DMS53 (cell line): ENCODE measurements at places on chromosomes 5 and 9.
A peak's percentile ranks its signal among the peaks of the same experiment; 100 is the strongest.

DNA sequence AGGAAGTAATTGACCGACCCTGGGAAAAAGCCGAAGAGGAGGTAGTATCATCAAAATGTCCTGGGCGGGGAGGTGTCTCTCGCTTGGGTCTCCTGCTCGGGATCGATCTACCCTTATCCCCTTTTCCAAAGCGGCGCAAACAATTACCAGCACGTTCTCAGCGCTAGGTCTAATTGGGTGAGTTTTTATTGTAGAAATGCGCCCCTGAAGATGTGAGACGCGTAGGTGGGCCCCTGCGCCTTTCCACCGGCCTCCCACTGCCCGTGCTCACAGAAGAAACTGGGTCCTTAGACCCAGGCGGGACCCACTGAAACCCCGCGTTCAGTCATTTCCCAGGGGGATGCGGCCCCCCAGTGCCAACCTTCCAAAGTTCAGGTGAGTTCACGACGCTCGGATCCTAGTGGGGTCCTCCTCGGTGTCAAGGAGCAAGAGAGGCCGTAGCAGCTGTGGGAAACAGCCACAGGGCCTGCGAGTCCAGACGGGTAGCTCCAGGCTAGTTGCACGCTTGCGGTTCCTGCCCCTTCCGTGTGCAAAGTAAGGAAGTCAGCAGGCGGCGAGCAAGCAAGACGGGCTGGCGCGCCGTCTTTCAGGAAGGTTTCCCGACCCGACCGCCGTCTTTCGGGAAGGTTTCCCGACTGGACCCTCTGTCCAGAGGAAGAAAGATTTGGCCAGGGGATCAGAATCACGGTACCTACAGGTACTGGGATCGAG is 1.5 kb downstream of the SMIM32 start:
- DNase-seq = no peak

GRCh38 chr9:124698265-124698664 is 72.8 kb downstream of the NR6A1 start:
- no peak for DNase-seq

- DNase-seq = no peak
Measured at GRCh38 chr9:70092190-70092589, 48.5 kb downstream of the MAMDC2 start.

- no peak for DNase-seq
Measured at GRCh38 chr5:101955891-101956290, 340.2 kb downstream of the SLCO4C1 start.

DNA sequence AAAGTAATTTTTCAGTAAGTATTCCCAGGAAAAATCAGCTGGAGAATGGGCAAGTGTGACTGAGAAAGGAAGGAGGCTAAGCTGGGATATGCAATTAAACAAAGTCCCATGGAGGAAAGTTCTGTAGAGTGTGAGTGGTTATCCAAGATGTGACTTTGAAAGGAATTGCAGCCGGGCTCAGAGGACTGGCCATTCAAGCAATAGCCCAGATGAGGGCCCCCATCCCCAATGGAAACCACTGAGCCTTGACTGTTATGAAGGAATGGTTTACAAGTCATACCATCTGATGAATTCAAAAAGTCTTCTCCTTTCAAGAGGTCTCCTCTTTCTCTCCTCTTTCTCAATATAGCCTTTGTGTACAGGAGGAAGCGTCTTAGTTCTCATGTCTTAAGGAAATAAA is 6.5 kb downstream of the LVRN start:
- no peak for DNase-seq

GRCh38 chr9:36222449-36222848 is 31.7 kb downstream of the CLTA start:
- no peak for DNase-seq

DNA sequence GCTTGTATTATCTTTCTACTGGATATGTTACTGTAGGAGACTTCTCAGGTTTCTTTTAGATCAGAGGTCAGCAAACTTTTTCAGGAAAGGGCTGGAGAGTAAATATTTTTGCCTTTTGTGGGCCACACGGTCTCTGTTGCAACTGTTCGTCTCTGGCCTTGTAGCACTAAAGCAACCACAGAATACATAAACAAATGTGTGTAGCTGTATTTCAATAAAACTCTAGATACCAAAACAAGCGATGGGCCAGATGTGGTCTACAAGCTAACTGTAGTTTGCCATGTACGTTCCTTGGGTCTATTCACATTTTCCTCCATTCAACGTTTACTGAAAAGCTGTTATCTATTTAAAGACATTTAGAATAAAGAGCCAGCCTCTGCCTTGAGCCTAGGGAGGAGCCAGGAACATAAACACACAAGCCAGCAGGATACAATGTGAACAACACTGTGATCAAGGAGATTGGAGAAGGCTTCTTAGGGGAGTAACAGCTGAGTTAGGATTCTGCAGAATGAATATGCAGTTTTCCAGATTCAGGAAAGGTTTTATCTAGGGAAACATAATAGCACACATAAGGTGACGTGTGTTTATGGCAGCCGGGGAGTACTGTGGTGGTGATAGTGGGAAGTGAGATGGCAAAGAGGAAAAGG is 33.0 kb upstream of the HOMER1 start:
- DNase-seq = no peak

GRCh38 chr9:136056546-136057235 is 38.4 kb downstream of the NACC2 start:
- DNase-seq = no peak

GRCh38 chr5:88879724-88880123 is 3.3 kb downstream of the MEF2C start:
- no peak for DNase-seq

DNA sequence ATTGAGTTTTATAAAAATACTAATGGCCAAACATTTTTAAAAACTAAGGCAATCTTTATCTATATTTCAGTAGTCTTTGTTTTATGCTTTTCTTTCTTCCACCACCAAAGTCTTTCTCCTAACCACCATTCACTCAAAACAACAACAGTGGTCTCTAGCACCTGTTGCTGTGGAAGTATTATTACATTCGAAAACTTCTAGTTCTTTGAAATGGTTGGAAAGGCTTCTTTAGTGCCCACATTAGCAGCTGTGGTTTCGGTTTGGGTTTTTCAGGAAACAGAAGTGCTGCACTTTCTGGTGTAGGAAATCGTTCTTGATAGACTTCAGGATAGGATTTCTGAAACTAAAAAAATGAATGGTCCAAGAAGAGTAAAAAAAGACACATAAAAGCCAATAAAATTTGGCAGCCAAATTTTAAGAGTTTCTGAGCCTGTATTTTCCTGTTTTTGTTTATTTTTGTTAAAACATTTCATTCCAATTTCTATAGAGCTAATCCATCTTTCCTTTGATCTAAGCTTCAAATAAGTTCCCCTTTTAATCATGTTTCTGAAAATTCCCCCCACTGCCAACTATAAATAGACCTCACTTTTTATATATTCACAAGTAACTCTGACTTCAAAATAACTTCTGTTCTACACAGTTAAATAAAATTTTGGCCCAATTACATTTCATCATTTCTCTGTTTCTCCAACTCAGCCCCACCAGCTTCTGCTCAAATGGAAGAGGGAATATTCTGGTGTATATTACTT is 102.2 kb downstream of the DEPDC1B start:
- no peak for DNase-seq

GRCh38 chr5:151327585-151327984 is 19.8 kb downstream of the SLC36A2 start:
- no peak for DNase-seq

DNA sequence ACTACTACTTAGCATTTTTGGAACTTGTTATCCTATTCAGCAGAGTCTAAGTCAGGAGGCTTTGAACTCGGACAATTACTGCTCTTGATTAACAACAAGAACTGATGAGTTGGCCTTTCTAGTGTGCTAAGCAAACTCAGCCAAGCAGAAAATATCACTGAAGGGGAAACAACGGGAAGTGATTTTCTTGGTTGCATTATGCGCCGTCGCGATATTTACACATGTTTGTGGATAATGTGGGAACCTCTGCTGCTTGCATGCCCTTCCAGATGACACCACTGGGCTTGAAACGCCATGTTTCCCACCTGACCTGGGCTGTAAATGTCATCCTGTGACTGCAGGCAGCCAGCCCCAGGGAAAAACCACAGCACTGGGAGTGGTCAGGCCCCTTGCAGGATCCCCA is 205.5 kb downstream of the PAX5 start:
- DNase-seq = no peak

DNA sequence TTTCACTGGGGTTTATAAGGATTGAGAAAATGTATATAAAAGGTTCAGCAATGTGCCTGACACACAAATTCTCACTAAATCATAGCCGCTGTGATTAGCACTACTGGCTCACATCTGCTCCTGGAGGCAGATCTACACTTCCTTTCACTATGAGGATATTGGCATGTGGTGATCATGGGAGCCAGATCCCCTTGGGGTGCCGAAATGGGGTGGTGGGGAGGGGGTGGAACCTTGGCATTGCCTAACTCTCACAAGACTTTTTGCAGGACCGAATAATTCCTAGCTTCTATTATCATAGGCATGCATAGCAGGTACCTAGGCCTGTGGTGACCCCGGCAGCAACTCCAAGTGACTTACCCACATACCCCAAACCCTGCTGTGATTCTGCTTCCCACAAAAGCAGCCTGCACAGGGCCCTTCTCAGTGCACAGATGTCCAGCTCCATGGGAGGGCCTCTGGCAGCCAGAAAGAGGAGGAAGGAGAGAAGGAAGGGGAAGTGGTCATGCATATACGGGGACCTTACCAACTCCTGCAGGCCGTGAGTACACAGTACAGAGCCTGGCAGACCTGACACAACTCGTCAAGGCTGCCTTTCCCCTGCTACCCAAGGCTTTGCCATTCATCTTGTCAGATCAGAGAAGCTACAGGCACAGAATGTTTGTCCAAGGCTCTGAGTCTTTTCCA is 61.3 kb upstream of the IQGAP2 start:
- DNase-seq = no peak

GRCh38 chr9:94783102-94783682 is 56.7 kb downstream of the AOPEP start:
- peak; percentile 94 for DNase-seq

DNA sequence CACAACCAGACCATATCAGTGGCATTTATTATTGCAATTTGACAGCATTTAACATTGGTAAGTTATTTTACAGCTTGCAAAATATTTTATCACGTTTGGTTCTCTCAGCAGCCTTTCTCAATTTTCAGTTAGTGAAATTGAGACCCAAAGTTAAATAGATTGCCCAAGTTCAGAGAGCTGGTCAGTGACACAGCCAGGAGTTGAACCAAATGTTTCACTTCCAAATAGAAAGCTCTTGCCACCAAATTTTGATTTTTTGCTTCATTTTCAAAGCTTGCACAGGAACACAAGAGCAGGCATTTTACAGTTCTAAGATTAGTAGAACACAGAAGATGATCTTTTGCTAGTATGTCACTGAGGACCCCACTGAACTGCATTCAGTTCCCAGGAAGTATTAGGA is 271.5 kb upstream of the C9orf72 start:
- DNase-seq = no peak
